Lower lobe of right lung (tissue), 2 donors: ENCODE measurements at places on chromosomes 2 and 18. TPM values are rescaled to one million over a fixed set of nuclear protein-coding genes. Genes with fewer than 3 reads are reported as not detected.
A peak's percentile ranks its signal among the peaks of the same experiment; 100 is the strongest.

Gene REG1B
- total RNA-seq: not detected

Gene GREB1
- 2.3 TPM for total RNA-seq

Gene SP140
- 15.0 TPM for total RNA-seq

Gene UCN
- total RNA-seq: 4.0 TPM

Gene PMS1
- total RNA-seq: 21.7 TPM

Gene L3MBTL4
- total RNA-seq: 16.9 TPM

GRCh38 chr2:166127217-166128155, at the start of gene SCN1A:
Gene SCN1A (minus strand): TSS chr2:166128020. CDS start chr2:166073621, 54,399 bp downstream.
- H3K27me3 ChIP-seq: no peaks in the 10 kb centered on the region
- H3K4me1 ChIP-seq: no peaks in the 10 kb centered on the region
- no peaks in the 10 kb centered on the region for H3K36me3 ChIP-seq
- H3K27ac ChIP-seq: peak within 1 kb of the TSS; percentile 59

GRCh38 chr2:180203972-180204371, 196.9 kb upstream of the CWC22 start:
- no peaks in the 10 kb centered on the region for H3K36me3 ChIP-seq
- no peaks in the 10 kb centered on the region for H3K4me1 ChIP-seq
- DNase-seq: no peak
- no peak overlapping the region for H3K4me3 ChIP-seq
- no peak overlapping the region for H3K27ac ChIP-seq

GRCh38 chr2:45194596-45194995, 185.3 kb upstream of the SIX2 start:
- H3K27ac ChIP-seq: no peak overlapping the region
- H3K4me3 ChIP-seq: no peak overlapping the region
- DNase-seq: no peak
- no peaks in the 10 kb centered on the region for H3K36me3 ChIP-seq
- no peaks in the 10 kb centered on the region for H3K27me3 ChIP-seq
- no peaks in the 10 kb centered on the region for H3K4me1 ChIP-seq
